DMS79 treated with DMSO at 0.1 percent for 48 hours (cell line): ENCODE measurements at places on chromosomes 16 and 17.

DNA sequence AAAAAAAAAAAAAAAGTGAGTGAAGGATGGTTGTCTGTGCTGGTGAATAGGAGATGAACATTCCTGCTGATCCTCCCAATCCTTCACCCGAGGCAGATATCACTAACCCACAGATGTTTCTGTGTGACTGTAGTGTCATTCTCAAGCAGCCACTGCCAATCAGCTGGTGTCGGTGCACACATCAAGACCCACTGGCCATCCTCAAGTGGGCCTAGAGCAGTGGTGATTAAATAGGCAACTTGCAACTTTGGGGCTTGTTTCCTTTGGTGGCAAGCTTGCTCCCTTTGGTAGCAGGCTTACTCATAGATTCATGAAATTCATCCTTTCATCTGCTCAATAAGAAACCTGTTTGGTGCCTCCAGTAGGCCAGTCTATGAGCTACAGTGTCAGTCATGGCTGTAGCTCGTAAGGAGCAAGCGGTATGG, 51.1 kb upstream of the LGALS9 start:
- no peak for DNase-seq

DNA sequence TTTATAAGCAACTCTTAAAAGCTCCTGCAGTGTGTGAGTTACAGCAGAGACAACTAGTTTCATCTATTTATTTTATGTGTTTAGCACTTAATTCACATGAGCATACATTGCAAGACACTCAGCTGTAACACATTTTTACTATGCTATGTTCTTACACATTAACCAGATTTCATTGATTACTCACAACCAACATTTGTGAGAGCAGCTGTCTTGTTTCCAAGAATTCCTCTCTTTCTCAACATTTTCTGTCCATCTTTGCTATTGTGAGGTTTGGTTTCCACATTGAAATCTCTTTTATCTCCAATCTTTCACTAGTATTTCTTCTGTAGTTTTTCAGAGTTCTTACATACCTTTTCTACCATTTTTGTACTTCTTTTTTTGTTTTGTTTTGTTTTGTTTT, 51.2 kb downstream of the COPRS start:
- no peak for DNase-seq

DNA sequence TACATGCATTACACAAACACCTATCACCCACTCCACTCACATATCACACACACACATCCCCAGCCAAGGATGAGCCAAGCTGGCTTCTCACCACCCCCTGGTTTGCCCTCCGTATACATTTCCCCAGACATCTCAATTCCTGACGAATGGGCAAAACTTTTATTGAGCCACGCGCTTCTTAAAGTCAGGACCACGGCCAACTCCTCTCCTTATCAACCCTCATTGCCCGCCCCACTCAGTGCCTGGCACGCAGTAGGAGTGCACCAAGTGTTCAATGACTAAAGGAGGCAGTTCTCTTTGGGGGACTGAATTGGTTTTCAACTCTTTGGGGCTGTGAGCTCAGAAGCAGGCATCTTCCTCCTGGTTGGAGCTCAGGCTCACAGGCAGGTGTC, 22.5 kb upstream of the C16orf78 start:
- DNase-seq, result no peak

DNA sequence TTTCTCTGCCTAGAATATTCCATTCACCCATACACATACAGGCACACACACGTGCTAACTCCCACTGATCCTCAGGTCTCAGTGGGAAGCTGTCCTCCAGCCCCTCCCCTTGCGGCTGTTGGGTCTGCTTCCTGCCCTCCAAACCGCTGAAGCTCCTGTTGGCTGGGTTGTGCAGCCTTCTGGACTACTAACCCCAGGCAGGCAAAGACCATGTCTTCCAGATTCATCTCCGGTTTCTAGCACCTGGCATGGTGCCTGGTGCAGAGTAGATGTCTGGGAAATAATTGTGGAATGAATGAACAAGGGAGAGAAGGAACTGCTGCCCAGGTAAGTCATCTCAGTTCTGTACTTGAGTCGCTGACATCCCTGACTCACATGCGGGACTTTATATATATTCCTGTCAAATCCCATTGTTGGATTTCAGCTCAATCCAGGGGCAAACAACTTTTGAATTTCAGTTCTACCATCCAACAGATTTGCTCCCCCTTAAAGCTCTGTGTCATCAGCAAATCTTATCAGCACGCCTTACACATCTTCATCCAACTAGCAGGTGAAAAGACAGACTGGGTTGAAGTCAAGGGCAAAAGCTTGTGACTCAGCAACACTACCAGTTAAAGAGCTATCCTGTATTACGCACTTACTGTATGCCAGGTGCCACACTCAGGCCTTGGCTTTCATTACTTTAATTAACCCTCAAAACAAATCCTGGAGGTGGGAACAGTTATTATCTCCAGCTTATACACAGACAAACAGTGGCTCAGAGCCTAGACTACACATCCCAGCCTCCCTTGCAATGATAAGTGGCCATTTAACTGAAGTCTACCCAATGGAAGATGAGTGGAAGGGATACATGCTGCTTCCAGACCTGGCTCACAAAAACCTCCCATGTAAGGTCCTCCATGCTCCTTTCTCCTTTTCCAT, 51.1 kb downstream of the SRCIN1 start:
- DNase-seq, result peak; percentile 52

DNA sequence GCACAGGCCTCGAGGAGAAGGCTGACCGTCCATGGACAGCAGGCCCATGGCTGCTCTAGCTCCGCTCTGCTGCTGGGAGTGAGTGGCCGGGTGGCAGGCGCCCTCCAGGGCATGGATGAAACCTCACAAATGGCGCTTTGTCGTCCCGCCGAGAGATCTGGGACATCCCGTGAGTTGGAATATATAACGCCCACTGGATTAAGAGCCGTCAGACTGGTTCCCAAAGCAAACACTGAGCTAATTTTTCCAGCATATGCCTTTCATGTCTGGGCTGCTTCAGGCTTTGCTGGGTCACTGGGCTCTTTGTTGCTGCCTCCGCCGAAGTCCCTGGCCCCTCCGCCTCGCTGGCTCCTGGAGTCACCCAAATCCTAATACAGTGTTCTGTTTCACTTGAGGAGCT, 266.3 kb downstream of the FOXL1 start:
- DNase-seq, result no peak

DNA sequence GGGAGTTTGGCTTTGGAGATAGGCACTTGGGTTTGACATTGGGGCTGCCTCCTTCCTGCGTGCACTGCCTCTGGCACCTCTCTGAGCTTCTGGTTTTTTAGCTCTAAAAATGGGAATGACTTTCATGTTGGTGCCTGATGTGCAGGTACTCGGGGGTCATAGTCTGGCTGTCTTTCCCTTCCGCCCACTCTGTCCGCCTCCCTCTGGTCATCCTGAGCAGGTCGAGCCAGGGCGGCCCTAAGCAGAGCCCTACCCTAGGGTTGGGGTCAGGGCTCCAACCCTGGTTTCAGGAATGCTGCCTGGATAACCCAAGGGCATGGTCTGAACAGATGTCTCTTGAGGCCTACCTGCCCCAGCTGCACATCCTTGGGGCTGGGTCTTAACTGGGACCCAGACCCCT, 64.8 kb downstream of the CMIP start:
- DNase-seq, result no peak

DNA sequence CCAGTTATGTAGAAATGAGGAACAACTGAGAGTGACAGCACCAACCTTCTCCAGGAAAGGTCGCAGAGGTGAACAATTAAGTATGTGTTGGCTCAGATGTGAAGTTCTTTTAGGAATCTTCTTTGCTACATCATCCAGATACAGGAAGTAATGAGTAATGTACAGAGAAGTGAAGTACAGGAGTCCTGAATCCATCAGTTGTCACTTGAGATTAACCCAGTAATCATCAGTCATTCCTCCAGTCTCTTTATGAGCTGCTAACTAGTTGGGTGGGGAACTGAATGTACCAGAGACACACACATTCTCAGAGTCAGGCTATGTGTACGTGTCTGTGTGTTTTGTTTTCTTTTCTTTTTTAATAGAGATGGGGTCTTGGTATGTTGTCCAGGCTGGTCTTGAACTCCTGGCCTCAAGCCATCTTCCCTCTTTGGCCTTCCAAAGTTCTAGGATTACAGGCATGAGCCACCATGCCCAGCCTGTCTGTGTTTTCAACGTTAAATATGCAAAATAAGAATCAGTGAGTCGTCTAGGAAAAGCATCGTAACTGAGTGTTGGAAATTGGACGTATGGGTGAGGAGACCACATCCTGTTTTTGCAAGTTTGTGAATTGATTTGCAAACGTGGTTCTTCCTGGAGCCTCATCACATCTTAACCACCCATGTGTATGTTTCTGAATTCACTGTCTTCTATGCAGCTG, 19.9 kb downstream of the ZNF200 start:
- no peak for DNase-seq

DNA sequence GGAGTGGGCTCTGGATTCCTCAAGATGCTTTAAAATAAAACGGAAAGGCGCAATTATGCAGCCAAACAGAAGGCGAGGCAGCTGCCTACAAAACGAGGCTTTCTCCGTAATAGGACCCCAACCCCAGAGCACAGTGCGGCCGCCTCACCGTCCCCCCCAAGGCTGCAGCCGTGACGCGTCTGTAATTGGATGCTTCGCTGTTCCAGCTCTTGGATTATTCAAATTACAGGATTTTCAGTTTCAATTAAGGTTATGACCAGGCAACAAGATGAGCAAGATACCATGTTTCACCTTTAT, 37.3 kb upstream of the ABR start:
- no peak for DNase-seq

- DNase-seq, result no peak
Observed at GRCh38 chr16:26129997-26130396, 438.2 kb downstream of the HS3ST4 start.
